ENCODE measurements at places on chromosomes 7 and 10.

GRCh38 chr10:108598320-108598695 is 1325.0 kb downstream of the XPNPEP1 start:
- DNase-seq, result no peak

DNA sequence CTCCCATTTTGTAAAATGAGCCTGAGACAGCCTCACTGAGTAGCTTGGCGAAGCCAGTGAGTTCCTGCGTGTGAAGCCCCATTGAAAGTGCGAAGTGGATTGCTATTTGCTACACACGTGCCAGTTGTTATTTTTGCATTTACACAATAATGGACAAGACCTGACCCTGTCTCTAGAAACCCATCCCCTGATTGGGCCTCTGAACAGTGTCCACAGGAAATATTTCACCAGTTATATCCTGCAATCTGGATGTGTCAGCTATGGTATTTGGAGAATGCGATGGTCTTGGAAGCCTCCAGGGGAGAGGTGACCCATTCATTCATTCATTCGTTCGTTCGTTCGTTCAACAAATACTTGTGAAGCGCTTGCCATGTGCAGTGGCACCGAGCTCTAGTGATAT is 37.1 kb downstream of the COL13A1 start:
- no peak for DNase-seq

GRCh38 chr10:45443101-45444009 is 69.3 kb downstream of the ALOX5 start:
- DNase-seq, result no peak

DNA sequence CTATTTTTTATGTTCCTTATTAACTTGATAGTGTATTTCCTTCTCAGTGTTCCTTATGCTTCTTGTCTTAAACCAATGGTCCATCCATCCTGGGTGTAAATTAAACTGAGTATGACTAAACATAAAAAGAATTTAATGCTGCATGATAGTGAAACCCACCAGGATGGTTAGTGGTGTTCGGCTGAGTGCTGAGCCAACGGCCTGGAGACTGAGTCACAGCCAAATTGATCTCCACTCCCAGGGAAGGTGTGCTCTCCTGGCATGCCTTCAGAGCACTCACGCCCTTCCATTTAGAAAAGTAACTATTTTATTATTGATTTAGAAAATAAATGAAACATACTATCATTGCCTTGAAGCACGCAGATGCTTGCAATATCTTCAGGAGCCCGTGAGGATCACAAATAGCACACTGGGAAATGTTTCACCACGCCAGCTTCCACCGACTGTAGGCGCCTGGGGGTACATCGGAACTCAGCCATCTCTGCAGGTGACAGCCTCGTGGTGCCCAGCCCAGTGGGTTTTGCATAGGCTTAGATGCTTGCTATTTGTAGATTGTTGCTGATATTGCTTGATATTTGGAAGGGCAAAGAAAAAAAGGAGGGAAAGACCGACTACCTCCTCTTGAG is 40.0 kb upstream of the LOXL4 start:
- DNase-seq, result no peak

GRCh38 chr10:110671788-110672579 is 27.8 kb downstream of the RBM20 start:
- DNase-seq, result peak; percentile 45

DNA sequence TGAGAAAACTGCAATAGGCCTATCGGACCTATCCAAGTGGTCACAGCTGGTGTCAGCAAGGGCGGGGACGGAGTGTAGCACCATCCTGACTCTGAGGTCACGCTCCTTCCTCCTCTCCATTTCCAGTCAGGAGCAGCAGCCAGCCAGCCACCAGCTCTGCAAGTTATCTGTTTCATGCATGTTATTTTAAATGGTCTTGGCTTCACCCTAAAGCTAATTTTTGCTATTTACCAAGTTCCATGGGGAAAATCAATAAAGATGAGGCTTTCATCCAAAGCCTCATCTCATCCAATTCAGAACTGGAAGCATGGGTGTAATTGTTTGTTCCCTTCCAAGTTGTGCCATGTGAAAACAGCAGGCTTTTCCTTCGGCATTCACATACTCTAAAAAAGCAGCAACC is 49.3 kb downstream of the ICA1 start:
- peak; percentile 8 for DNase-seq

GRCh38 chr10:86970982-86971231 is 2.6 kb downstream of the ADIRF start:
- no peak for DNase-seq

DNA sequence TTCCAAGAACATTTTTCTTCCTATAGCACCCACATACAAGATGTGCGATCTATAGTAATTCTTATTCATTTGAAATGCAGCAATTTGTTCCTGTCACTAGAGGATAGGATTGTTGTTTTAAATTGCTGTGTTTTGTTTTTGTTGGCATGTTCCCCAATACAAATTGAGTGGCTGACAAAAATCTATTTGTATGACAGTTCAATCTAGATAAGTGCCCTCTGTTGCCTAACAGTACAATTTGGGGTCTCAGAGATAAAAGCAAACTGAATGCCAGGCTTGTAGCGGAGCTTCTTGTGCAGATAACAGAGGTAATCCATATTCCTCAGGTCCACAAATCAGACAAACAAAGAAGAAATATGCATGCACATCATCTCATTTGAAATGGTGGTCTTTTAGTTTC is 68.8 kb downstream of the VTI1A start:
- no peak for DNase-seq

GRCh38 chr7:85508642-85509410 is 322.0 kb upstream of the SEMA3D start:
- no peak for DNase-seq

All from C1 segment of cervical spinal cord (tissue), 14 donors.